ENCODE measurements at places on chromosomes 4 and X.

DNA sequence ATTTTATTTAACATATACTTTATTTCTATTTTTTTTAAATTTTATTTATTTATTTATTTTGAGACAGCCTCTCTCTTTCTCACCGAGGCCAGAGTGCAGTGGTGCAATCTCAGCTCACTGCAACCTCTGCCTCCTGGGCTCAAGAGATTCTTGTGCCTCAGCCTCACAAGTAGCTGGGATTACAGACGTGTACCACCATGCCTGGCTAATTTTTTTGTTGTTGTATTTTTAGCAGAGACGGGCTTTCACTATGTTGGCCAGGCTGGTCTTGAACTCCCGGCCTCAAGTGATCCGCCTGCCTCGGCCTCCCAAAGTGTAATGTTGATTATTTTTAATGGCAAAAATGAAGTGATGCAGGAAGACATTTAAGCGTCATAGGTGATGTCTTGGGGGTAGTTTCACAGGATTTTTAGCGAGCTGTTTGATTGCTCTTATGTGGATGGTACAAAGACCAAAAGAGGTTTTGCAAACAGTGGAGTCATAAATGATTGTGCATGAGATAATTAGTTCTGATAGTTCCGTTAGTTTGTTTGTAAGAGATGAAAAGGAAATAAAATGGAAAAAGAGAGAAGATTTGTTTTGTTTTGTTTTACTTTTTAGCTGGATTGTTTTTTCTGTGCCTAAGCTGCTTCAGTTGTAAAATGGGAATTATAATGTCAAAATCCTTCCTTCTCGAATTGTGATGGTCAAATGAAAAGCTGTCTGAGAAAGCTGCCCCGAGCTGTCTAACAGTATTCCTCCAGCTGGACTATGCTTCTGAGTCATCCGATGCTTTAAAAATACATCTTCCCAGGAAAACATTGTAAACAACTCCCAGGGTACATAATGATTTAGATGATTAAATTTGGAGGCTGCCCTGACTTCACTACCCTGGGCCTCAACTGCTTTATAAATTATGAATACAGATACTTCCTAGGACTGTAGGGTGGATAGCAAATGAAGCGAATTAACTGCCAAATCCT is 14.7 kb downstream of the RHOH start:
- no peak for DNase-seq

DNA sequence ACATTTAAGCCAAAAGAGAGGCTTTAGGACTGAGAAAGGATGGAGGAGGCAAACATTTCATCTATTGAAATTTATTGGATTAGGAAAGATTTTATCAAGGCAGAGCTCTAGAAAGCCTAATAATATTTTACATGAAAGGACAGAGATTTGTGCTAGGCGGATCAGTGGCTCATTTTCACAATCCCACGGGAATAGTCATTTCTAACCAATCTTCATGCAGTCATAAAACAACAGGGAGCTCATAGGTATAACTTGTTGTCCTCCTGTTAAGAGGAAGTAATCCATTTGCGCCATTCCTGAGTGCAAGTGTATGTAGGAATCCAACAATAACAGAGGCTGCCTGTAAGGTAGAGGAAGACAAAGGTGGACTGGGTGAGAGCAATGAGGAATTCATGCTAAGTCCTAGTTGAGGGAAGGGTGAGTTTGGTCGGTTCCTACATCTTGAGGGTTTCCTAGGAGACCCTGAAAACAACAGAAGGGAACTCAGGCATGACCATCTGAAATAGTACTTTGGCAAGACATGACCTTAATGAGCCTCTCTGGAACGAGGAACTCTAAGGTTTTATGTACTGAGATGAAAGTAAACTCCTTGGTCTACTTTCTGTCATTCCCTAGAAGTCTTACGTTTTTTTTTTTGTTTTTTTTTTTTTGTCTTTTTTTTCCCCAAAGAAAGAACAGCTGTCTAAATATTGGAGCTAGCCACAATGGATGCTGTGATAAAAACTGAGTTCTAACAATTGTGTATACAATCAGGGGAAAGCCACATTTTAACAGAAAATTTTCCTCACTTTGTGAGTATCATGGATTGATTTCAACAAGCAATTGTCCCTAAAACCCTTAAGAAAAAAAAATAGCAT is 89.7 kb downstream of the GEMIN8 start:
- no peak for DNase-seq

DNA sequence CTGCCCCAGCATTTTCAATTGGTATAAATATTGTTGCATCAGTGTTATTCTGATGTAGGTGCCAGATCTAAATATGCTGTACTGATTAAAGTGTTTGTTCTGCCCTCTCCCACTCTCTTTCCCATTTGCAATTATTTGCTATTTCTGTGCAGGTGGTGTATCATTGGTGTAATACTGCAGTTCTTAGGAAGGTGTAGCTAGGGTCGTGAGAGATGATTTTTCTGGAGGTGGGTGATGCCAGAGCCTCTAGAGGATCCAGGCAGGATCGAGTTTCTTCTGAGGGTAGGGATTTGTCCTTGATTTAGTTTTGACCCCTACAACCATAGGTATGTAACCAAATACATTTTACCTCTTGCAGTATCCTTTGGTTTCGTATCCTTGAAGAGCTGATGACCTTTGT is 1.9 kb downstream of the SMAD1 start:
- no peak for DNase-seq

GRCh38 chrX:4129626-4130025 is 416.2 kb upstream of the PRKX start:
- DNase-seq, result no peak

DNA sequence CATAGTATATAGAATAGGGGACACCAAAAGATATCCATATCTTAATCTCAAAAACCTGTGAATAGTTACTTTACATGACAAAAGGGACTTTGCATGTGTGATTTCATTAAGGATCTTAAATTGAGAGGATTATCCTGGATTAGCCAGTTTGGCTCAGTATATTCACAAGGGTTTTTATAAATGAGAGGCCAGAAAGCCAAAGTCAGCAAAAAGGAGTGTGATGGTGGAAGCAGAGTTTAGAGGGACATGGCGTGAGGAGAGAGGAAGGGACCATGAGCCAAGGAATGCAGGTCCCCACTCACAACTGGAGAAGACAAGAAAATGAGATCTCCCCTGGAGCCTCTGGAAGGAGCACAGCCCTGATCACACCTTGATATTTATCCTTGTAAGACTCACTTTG is 648.5 kb upstream of the LCORL start:
- no peak for DNase-seq

DNA sequence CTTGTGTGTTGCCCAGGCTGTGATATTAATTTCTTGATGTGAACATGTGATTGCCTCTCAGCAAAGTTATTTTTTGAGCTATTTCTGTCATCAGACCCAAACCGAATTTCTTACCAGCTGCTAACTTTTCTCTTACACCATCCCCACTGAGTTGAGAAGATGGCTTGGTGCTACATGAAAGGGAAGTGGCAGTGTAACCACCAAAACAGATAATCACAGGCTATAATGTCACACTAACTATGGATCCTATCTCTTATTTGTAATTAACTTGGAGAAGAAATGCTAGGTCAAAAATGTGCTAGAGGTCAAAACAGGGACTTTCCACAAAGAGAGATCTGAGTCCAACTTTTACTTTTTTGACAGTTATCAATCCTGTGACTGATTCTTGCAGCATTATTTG is 43.8 kb downstream of the ELOVL6 start:
- DNase-seq, result no peak

- DNase-seq, result no peak
Measured at GRCh38 chrX:15043538-15043937, 170.3 kb downstream of the MOSPD2 start.

DNA sequence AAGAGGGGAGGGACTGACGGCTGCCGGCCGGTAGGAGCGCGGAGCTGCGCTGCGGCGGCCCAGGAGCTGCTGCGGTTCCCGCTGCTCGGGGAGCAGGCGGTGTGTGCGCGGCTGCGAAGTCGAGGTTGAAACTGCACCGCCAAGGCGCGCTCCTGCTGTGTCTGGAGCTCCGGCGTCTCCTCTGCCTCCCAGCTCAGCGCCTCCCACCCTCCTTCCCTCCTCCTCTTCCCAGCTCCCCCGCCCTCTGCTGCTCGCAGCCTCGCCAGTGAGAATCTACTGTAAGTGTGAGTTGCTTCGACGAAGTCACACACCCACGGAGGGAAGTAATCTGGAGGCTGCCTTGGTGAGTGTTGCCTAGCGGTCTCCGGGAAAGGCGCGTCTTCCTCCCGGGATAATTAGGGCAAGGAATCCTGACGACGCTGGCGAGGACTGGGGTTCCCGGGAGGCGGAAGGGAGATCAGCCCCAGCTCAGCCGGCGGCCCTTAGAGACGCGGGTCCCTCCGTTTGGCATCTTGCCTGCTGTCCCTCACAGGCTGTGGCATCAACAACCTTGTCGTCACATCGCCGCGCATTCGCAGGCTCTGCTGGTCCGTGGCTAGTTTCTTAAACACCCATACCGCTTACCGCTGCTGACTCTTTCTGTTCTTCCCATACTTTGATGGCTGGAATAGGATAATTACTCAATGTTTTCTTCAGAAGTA is at the start of gene EPHA5:
Gene EPHA5, minus strand, starts transcription at position 159 of the 701 bp plus-strand sequence. CDS start 747 bp downstream, outside the sequence.
- DNase-seq, result peak; percentile 87

DNA sequence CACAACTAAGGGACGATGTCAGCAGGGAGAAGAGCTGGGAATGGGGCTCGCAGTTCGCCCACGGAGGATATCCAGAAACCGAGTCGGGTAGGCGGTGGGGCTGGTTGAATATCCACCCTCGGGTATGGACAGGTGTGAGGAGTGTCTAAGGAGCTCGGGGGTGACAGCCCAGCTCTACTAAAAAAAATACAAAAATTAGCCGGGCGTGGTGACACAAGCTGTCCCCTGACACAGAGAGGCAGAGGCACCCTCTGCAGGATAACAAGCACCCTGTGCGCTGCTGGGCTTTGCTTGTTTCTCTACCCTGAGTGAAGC is 12.2 kb upstream of the ASMTL start:
- DNase-seq, result no peak

DNA sequence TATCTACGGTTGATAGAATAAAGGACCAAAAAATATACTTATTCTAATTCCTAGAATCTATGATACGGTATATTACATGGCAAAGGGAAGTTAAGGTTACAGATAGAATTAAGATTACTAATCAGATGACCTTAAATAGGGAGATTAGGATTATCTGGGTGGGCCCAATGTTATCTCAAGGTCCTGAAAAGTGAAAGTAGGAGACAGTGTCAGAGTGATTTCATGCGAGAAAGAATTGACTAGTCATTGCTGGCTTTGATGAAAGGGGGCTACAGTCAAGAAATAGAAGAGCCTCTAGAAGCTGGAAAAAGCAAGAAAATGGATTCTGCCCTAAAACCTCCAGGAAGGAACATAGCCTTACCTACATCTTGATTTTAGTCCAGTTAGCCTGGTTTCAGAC is 176.9 kb upstream of the PPP1R2C start:
- DNase-seq, result no peak

GRCh38 chr4:2318476-2318875 is 56.6 kb upstream of the MXD4 start:
- no peak for DNase-seq

- no peak for DNase-seq
Measured at GRCh38 chr4:106186201-106186600, 129.8 kb downstream of the TBCK start.

DNA sequence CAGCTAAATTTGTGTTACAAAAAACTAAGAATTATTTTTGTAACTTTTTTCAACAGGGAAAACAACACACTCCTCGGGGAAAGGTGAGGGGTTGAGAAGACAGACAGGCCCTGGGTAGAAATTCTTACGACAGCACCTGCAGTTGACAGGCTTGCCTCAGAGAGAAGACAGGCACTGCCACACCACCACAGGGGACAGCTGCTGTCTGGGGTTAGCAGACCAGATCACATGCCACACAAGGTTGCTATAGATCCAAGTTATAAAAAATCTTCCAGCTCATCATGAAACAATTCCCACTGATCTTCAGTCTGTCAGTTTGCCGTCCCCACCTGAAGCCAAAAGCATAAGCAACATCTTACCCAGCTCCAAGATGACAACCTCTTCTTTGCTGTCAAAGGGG is 143.2 kb upstream of the ZCCHC13 start:
- DNase-seq, result no peak

DNA sequence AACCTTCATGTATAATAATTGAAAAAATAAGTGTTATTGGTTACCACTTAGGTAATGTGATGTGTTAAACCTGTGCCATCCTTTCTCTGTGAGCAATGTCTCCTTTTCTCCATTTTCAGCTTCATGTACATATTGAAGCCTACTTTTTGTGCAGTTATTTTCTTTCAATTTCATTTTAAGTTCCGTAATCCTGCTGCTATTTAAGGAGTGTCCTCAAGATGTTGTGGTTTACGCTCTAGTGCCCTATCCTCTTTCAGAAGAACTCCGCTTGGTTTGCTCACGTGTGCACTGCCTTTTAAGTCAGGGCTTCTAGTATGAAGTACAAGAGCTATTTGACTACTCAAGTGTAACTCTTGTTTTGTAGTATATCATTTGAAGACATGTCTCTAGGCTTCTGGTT is 2253.2 kb upstream of the TENM3 start:
- DNase-seq, result no peak

GRCh38 chr4:140154572-140154891 is 548 bp upstream of the MAML3 start:
- no peak for DNase-seq

GRCh38 chr4:75662626-75663025 is 10.6 kb downstream of the G3BP2 start:
- DNase-seq, result no peak

GRCh38 chr4:69888336-69888735 is 28.4 kb upstream of the SULT1E1 start:
- DNase-seq, result no peak

DNA sequence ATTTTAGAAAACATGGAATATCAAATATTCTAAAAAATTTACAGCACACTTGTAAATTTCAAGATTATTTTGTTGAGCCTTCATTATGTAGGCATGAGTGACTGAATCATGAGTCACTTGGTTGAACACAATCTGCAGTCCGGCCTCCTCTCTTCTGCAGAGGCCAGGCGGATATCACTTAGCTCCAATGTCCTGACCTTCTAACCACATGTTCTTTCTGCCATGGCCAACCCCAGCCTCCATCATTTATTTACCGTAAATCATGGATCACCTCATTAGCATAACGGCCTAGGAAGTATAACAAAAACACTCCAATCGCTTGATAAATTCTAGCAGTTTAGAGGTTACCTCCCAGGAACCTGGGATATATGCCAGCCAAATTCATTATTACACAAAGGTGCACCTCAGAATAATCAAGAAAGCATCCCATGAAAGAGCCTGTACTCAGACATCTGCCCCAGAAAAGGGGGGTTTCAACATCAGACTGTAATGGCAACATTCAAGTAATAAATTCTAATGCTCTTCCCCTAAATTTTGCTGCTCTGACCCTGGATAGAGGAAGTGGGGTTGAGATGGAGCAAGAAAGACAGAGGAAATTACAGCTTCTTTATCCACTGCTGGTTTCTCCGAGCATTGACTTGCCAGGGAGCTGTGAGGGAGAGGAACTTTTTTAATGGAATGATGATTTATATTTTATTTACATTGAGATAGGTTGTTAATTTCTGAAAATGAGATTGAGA is 2153.6 kb upstream of the AGA start:
- no peak for DNase-seq

DNA sequence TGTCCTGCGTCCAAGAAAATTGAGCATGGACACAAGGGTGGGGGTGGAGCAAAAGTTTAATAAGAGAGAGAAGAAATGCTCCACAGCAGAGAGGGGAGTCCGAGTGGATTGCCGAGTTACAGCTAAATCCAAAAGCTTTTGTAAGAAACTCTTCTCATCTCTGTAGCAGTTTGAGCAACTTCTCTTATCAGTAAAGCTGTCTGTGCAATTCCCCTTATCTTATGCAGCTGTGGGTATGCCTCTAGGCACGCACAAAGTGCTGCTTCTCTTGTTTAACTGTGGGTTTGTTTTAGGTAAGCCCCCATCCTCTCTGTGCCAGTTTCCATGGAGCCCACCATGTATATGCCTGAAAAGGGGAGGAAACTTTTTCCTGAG is 44.8 kb downstream of the HMGB2 start:
- DNase-seq, result no peak
